ENCODE measurements at places on chromosomes 6 and 20. TPM values are rescaled to one million over a fixed set of nuclear protein-coding genes. Genes with fewer than 3 reads are reported as not detected.

DNA sequence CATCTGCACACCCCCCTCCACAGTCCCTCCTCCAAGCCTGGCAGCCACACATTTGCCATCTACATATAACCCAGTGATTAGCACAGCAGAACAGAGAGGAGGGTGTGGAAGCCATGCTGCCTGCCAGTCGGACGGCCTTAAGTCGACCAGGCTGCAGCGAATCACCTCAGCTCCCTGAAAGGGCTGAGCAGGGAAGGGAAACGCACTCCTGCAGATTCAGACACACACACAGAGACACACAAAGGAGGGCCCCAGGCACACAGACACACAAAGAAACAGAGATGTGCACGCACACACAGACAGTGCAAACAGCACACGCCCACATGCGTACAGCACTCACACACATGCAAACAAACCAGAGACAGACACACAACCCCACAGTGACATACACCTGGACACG is 11.2 kb upstream of the SIRPA start:
- no peak for DNase-seq
- no peak overlapping the region for H3K27ac ChIP-seq
- peaks cover 19% of the 10 kb centered on the region for H3K4me1 ChIP-seq
- peaks cover 28% of the 10 kb centered on the region for H3K27me3 ChIP-seq

DNA sequence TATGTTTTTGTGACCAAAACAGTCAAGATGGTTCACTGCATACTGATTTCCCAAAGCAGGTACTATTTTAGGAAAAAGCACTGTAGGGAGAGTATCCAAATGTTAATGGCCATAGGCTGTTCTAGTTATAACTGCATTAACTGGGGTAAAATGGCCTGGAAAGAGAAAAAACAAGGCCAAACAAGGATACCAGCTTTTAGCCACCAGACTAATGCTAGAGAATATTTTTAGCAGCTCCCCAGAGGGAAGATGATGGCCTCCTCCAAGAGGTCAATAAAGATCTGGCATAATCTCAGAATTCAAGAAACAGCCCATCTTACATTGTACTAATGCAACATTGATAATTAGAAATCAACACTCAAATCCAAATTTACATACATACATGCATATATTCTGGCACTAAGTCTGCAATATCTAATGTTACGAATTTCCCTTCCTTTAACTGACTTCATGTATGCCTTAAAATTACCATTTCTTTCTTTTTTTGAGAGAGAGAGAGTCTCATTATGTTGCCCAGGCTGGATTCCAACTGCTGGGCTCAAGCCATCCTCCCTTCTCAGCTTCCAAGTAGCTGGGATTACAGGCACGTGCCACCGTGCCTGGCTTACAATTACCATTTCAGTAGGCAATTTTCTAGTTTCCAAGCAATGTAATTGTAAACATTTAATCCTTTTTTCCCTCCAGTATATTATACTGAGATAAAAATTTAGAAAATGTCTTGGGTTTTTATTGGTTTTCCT is 9.3 kb downstream of the COX7A2 start:
- H3K4me1 ChIP-seq: peaks cover 13% of the 10 kb centered on the region
- H3K27ac ChIP-seq: no peak overlapping the region
- no peak overlapping the region for H3K4me3 ChIP-seq
- no peaks in the 10 kb centered on the region for H3K27me3 ChIP-seq
- peaks cover 8% of the 10 kb centered on the region for H3K36me3 ChIP-seq
- no peak for DNase-seq

DNA sequence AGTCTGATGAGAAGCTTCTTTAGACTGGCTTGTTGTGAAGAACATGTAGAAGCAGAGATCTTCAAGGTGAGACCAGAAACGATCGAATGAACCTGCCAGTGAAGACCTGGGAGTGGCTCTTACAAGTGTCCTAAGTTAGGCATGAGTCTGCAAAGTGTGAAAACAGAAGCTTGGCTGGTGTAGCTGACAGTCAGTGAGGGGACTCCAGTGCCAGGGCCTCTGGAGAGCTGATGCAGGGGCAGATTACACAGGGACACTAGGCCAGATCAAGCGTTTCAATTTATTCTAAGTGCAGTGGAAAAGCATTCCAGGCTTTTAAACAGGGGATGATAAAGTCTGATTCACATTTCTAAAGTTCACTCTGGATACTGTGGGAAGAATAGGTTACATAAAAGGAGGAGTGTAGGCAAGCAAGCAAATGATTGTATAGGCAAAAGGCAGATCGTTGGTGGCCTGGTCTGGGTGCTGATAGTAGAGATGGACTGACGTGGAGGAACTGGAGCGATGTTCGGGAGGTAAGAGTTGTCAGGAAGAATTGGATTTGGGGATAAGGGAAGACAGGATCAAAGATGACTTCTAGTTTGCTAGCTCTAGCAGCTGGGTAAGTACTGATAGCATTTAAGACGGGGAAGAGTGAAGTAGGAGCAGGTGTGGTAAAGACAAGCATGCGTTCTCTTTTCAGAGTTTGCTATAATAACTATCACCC is 133.5 kb downstream of the MAN1A1 start:
- no peak overlapping the region for H3K27ac ChIP-seq
- H3K36me3 ChIP-seq: no peaks in the 10 kb centered on the region
- no peak for DNase-seq

DNA sequence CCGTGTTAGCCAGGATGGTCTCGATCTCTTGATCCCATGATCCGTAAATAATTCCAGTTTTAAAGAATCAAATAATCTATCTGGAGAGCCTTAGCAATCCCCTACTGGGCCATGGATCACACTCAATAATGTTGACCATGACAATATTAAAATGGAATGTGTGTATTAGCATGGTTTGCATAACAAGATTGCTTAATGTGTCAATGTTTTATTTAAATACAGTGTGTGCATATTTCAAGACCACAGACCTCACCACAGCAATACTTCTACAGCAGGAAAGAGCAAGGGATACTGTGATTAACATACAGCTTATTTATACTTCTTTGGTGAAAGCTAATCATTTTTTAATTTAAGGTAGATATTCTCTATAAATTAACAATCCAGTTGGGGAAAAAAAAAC is 470.4 kb downstream of the TFAP2B start:
- no peak overlapping the region for H3K27ac ChIP-seq
- H3K27me3 ChIP-seq: peaks cover 7% of the 10 kb centered on the region
- no peak overlapping the region for H3K4me3 ChIP-seq

DNA sequence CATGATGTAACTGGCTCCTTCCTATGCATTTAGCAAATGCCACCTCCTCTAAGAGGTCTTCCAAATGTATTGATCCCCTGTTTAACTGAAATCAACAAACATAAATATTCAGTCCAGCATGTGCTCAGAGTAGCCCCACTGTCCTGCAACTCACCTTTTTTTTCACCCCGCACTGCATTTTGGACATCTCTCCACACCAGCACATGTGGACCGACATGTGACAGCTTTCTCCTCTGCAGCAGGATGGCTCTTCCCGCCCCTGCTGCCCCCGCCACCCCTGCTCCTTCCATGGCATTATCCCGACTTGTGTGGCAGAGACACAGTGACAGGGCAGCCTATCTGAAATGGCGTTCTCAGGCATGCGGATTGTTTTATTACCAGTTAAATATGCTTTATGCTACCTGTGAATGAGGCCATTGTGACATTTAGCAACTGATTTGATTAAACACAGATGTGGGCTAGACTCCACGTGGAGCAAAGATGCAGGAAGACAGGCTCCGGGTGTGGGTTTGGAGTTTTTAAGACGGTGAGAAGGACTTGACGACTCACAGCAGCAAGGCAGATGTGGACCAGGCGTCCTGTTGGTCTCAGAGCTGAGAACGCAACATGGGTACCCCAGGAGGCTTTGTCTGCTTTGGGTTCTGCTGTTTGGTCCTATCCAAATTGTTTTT is 161.2 kb downstream of the EYA2 start:
- no peak for DNase-seq
- no peaks in the 10 kb centered on the region for H3K4me1 ChIP-seq
- no peak overlapping the region for H3K27ac ChIP-seq
- no peaks in the 10 kb centered on the region for H3K36me3 ChIP-seq

DNA sequence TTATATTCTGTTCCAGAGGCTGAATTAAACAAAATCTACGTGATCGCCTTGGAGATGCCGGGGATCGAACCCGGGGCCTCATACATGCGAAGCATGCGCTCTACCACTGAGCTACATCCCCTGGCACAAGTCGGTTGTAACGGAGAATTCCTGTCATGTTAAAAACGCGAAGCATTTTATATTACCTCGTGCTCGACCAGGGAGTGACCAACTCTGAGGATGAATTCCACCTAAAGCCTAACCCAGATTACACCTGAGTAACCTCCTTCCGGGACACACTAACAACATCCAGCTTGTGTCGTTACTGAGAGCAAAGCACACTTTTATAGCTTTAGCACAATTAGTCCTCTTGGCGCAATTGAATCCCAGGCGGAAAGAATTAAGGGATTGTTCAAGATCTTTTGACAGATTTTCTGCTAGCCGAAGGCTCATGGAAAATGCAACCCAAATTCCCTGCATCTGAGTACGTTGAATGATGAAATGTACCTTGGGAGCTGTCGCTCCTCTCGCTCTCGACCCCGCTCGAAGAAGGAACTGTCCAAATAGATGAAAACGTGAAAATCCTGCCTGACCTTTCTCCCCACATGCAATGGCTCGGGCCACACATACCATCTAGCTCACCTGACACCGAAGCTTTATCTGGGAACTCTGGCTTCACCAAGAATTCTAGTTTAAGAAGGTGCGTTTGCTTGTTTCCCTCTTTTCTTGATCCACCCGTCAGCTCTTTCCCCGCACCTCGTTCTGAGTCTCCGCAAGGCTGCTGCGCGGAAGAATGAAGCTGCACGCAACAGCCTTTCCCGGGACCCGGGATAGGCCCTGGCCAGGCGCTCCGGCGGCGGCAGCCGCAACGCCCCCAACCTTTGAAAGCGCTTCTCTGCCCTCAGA is 148.3 kb downstream of the GPX5 start:
- H3K4me3 ChIP-seq: peak overlapping the region; percentile 73
- peaks cover 7% of the 10 kb centered on the region for H3K27me3 ChIP-seq
- H3K36me3 ChIP-seq: no peaks in the 10 kb centered on the region
- DNase-seq: peak; percentile 25

DNA sequence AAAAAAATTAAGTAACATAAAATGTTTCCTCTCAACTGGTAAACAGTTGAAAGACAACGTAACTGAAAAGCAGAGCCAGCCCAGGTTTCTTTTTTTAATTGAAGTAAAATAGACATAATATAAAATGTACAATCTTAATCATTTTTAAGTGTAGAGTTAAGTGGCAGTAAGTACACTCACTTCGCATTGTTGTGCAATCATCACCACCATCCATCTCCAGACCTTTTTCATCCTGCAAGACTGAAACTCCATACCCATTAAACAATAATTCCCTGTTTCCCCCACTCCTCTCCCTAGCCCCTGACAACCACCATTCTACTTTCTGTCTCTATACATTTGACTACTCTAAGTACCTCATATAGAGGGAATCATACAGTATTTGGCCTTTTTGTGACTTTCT is 395.7 kb downstream of the RNGTT start:
- no peak overlapping the region for H3K4me3 ChIP-seq
- H3K27ac ChIP-seq: no peak overlapping the region
- H3K36me3 ChIP-seq: no peaks in the 10 kb centered on the region
- no peaks in the 10 kb centered on the region for H3K4me1 ChIP-seq
- DNase-seq: no peak

- no peaks in the 10 kb centered on the region for H3K36me3 ChIP-seq
- H3K4me3 ChIP-seq: no peak overlapping the region
- H3K27ac ChIP-seq: no peak overlapping the region
- H3K27me3 ChIP-seq: peaks cover 10% of the 10 kb centered on the region
Measured at GRCh38 chr6:168299541-168300511, 19.8 kb downstream of the DACT2 start.

DNA sequence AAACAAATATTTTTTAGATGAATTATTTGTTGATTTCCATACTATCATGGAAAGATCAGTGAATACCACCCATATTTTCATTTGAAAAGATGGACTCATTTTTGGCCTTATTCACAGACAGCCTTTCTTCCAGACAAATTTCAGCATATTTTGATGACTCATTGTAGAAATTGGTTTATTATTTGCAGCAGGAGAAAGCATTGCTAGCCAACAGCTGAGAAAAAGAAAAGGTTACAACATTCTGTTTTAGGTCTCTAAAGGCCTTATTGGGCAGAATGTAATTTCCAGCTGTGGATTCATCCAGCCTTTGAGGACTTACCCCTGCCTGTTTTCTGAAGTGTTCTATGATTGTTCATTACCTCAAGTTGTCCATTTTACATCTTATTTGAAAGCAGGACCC is 201.9 kb downstream of the PLCB4 start:
- no peak for DNase-seq
- no peaks in the 10 kb centered on the region for H3K4me1 ChIP-seq
- H3K27ac ChIP-seq: no peak overlapping the region
- no peak overlapping the region for H3K4me3 ChIP-seq
- no peaks in the 10 kb centered on the region for H3K27me3 ChIP-seq

DNA sequence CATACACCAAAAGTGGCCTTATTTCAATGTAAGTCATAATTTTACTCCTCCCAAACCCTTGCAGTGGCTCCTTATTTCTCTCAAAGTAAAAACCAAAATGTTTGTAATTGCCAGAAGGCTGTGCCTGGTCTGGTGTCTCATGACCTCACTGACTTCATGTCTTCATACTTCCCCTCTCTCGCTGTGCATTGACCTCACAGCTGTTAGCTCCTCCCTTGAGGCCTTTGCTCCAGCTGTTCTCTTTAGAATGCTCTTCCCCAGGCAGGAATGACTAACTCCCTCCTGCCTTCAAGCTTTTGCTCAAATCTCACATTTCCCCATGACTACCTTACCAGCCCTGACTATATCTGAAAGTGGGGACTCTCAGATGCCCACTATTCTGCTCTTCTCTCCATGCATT is 83.3 kb downstream of the MTFR2 start:
- no peak overlapping the region for H3K27ac ChIP-seq
- no peaks in the 10 kb centered on the region for H3K4me1 ChIP-seq
- DNase-seq: no peak
- no peaks in the 10 kb centered on the region for H3K36me3 ChIP-seq
- no peaks in the 10 kb centered on the region for H3K27me3 ChIP-seq

GRCh38 chr20:49466114-49466912 is 16.2 kb downstream of the KCNB1 start:
- no peak overlapping the region for H3K4me3 ChIP-seq
- no peaks in the 10 kb centered on the region for H3K36me3 ChIP-seq
- no peak for DNase-seq

GRCh38 chr6:103872678-103873077 is 987.0 kb downstream of the HACE1 start:
- no peak overlapping the region for H3K27ac ChIP-seq
- no peaks in the 10 kb centered on the region for H3K4me1 ChIP-seq
- H3K4me3 ChIP-seq: no peak overlapping the region
- no peaks in the 10 kb centered on the region for H3K27me3 ChIP-seq
- no peak for DNase-seq

GRCh38 chr6:5468586-5468985 is 207.3 kb downstream of the FARS2 start:
- H3K27me3 ChIP-seq: no peaks in the 10 kb centered on the region
- DNase-seq: no peak
- peaks cover 1% of the 10 kb centered on the region for H3K4me1 ChIP-seq
- no peaks in the 10 kb centered on the region for H3K36me3 ChIP-seq

The PDCD2 gene
- 63.2 TPM for total RNA-seq

The GFOD1 gene
- total RNA-seq: 0.98 TPM

The DYNLT2 gene
- total RNA-seq: 1.8 TPM

The OVOL2 gene
- 5.4 TPM for total RNA-seq

Data from progenitor cell of endocrine pancreas (in vitro differentiated cells).